ENCODE measurements at places on chromosomes 5 and 9. TPM values are rescaled to one million over a fixed set of nuclear protein-coding genes. Genes with fewer than 3 reads are reported as not detected.
A peak's percentile ranks its signal among the peaks of the same experiment; 100 is the strongest.

- no peak for DNase-seq
These were observed 5.5 kb downstream of the MRNIP start for GRCh38 chr5:179852993-179853547.

- DNase-seq, result no peak
These were observed 52.7 kb upstream of the ERCC6L2 start for GRCh38 chr9:95822583-95823431.

GRCh38 chr5:102832445-102832844 lies 77.3 kb downstream of the PAM start:
- no peak for DNase-seq

LECT2 gene
- total RNA-seq, result not detected

GRCh38 chr5:140607031-140607430 lies 25.9 kb downstream of the CD14 start:
- no peak for DNase-seq

GRCh38 chr9:109013679-109014607 lies 644 bp upstream of the CTNNAL1 start:
- peak; percentile 23 for DNase-seq

NTNG2 gene
- total RNA-seq, result 0.37 TPM

CARTPT gene
- not detected for total RNA-seq

DNA sequence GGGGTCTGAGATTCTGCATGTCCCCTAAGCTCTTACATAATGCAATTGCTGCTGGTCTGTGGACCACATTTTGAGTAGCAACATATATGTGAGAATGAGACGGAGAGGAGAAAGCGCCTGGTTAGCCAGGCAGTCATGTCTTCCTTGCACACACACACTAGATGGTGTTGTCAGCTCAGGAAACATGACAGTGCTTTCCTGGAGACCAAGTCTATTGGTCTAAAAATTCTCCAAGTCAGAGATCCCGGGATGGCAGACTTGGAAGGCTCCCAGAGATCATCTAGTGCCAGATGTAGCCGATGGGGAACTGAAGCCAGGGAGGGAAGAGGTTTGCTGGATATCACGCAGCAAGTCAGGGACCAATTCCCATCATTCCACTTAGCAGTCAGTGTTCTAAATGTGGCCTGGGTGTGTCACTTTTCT lies 53.4 kb downstream of the GALNT12 start:
- peak; percentile 58 for DNase-seq

DNA sequence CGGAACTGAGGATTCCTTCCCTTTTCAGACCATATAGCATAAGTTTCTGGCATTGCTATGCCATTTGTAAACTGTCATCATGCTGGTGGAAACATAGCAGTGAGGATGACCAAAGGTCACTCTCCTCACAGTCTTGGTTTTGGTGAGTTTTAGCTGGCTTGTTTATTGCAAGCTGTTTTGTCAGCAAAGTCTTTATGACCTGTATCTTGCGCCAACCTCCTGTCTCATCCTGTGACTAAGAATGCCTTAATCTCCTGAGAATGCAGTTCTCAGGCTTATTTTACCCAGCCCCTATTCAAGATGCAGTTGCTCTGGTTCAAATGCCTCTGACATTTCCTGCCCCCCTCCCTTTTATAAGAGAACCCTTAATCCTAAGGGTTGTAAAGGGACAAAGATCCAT lies 26.7 kb upstream of the GRIA1 start:
- no peak for DNase-seq

- DNase-seq, result no peak
These were observed 125.9 kb downstream of the APBA1 start for GRCh38 chr9:69546265-69546664.

ATP10B gene
- total RNA-seq, result not detected

GRCh38 chr9:107488375-107489143 lies 1.0 kb downstream of the KLF4 start:
- DNase-seq, result no peak

DNA sequence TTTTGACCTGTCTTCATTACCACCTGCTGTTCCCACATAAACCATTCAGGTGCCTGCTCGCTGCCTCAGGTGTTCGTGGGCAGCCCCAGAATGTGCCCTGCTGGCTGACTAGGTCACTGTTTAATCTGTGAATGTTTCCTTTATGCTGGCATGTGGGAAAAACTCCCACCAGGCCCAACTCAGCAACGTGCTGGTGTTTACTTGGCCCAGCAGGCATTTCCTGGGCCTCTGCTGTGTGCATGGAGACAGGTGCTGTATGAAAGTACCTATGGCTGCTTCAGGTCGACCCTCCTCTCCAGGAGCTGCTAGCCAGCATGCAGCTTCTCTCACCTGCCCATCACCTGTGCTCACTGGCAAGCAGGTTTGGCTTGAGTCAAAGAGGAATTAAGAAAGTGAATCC lies 65.8 kb downstream of the RAD23B start:
- no peak for DNase-seq

GRCh38 chr5:113373426-113373825 lies 61.4 kb downstream of the TSSK1B start:
- no peak for DNase-seq

- DNase-seq, result no peak
These were observed 945.2 kb upstream of the C9orf72 start for GRCh38 chr9:28518439-28518838.

GRCh38 chr5:29079771-29080170 lies 2041.4 kb upstream of the CDH9 start:
- DNase-seq, result no peak

DNA sequence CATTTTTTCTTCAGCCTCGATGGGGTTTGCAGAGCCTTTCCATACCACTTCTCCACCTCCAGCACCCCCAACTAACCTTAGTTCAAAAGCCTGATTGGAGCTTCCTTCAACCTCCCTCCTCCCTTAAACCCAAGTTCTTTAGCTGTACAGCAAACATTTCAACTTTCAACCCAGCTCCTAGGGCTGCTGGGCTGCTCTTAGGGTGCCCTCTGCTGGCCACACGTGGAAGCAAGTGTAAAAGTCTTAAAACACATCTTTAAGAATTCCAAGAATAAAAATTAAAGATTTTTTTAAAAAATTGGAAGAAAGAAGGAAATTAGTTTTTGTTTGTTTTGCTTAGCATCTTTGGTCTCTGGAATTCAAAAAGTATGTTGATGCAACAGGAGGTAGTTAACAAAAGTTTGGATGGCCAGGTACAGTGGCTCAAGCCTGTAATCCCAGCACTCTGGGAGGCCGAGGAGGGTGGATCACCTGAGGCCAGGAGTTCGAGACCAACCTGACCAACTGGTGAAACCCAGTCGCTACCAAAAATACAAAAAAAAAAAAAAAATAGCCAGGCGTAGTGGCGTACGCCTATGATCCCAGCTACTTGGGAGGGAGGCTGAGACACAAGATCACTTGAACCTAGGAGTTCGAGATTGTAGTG lies 15.5 kb upstream of the HSD17B3 start:
- DNase-seq, result peak; percentile 74

DNA sequence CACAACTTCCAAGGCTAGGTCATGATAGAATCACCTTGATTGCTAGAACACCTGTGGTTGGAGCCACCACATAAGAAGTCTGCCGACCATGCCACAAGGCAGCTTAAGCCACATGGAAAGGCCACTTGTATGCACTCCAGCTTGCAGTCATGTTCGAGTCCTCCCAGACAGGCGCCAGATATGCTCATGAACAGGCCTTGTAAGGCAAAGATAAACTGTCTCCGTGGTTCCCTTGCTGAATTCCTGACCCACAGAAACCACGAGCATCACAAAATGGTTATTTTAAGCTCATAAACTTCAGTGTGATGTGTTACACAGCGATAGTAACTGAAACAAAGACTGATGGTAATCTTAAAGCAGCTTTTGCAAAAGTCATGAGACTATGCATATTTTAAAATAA lies 188.4 kb upstream of the DAPK1 start:
- DNase-seq, result no peak

- DNase-seq, result no peak
These were observed 279.6 kb downstream of the ARRDC3 start for GRCh38 chr5:91103353-91104061.

GRCh38 chr9:112285056-112285455 lies 48.4 kb downstream of the PTBP3 start:
- DNase-seq, result no peak

FAM78A gene
- 7.4 TPM for total RNA-seq

DNA sequence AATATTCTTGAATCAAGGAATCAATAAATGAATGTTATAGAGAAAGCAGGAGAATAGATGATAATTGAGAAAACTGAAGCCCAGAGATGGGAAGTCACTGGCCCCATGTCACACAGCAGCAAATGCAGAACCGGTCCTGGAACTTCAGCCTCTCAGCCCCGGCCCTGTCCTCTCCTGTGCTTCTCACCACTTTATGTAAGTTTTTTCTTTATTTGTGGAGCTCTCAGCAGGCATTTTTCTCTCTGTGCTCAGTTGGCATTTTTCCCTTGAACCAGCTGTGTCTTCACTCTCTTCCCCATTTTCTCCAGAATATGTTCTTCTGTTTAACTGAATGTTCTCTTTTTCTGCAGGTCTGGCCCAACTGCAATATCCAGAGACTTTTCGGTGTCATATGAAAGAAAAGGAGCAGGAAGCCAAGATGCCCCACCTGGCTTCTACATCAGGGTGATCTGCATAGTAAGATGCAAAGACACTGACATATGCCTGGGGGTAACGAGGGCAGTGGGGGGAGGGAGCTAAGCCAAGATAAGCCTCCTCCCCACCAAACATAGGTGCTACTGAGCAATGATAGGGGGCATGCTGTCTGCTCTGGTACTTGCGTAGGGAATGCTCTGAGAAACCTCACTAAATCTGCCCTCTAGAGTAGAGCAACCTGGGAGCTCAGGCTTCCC lies 12.8 kb upstream of the LCP2 start:
- no peak for DNase-seq

CDC37L1 gene
- total RNA-seq, result 20.7 TPM

SLC4A9 gene
- total RNA-seq, result not detected

GRCh38 chr9:69326261-69326660 lies 1.2 kb downstream of the ENTREP1 start:
- no peak for DNase-seq

DNA sequence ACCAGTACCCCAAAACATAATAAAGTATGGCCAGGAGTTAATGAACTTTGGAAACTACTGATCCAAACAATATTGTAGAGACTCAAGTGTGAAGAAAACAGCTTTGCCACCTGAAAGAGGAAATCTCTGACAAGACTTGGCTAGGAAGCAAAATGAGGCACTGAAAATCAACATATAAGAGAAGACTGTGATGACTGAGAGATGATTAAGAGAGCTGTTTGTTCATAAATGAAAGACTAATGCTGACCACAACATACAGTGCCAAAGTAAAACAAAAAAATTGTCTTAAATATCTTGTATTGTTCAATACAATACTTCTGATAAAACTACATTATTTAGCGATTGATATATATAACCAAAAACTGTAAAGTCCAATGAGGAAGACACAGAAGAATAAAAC lies 7.2 kb downstream of the RC3H2 start:
- DNase-seq, result no peak

GRCh38 chr5:125634216-125634835 lies 788.9 kb upstream of the GRAMD2B start:
- DNase-seq, result no peak

GRCh38 chr9:105661011-105661410 lies 1.2 kb upstream of the TAL2 start:
- peak; percentile 5 for DNase-seq

DNA sequence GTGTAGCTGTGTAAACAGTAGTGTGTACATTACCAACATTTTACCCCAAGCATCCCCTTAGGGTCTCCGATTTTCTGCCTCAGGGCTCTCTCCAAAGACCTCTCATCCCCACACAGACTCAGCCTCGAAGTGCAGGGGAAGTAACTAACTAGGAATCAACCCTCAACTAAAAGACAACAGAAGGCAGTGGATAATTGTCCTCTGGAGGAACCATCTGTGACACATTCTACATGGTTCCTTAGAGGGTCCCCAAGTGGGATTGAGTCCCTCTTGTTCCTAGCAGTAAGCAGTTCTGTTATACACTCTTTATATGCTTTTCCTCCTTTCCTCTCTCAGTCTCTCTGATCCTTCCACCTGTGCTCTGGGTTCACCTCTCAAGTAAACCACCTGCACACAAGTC lies 157.2 kb downstream of the SV2C start:
- no peak for DNase-seq

DNA sequence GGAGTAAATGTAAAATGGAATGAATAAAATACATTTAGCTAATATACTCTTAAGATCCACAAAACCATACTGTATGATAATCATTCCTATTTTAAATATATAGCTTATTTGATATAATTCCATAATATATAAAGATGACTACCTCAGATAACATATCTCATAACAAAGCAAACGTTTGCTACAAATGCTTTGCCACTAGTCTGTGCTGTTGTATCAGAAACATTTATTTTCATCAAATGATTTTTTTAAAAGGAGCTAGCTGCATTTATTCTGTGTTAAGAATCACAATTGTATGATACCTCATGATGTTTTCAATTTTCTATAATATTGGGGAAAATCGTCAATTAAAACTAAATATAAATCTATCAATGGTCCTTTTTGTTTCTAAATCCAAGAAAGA lies 567.2 kb downstream of the PTPRD start:
- no peak for DNase-seq

SOX30 gene
- total RNA-seq, result not detected

GRCh38 chr9:112149211-112149610 lies 25.9 kb downstream of the SUSD1 start:
- no peak for DNase-seq

GRCh38 chr9:68560071-68560844 lies 19.6 kb upstream of the TMEM252 start:
- peak; percentile 8 for DNase-seq

DNA sequence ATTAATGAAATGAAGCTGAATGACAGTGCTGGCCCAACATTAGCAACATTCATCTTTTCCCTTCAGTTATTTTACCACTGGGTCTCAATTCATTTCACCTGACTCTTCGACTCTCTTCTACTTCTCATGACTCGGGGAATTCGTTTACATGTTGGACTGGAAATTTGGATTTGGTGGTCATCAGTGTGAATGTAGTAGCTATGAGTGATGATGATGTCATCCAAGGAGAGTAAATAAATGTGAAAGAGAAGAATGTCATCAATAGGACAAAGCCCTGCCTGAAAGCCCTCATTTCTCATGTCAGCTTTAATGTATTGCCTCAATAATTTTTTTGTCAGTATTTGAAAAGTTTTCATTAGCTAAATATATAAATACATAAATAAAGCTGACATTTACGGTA lies 21.9 kb upstream of the CFAP95 start:
- DNase-seq, result no peak

DNA sequence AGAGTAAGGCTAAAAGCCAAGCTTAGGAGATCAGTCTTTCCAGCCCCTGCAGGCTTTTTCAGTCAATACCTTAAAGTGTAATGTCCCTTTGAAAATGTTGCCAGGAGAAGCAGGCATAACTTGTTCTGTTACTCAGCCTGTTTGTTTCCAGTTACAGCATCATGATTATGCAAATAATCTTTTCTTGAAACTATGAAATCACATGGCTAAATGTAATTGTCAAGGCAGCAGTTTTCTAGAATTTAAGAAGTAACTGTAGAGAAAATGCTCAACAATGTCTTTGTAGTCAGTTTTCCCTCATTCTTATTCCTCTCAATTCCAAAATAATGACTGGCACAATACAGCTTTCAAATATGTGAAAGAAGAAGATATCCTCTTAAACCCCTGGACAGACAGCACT lies 1.9 kb upstream of the GPR107 start:
- no peak for DNase-seq

GRCh38 chr5:28517691-28518090 lies 1479.3 kb upstream of the CDH9 start:
- DNase-seq, result no peak

- DNase-seq, result no peak
These were observed 126.1 kb upstream of the TBC1D2 start for GRCh38 chr9:98381311-98382103.
